Hippocampal formation (tissue), 2 donors: ENCODE measurements at places on chromosomes 7 and 10.

- DNase-seq = no peak
Measured at GRCh38 chr10:10782603-10783002, 235.1 kb upstream of the CELF2 start.

- no peak for DNase-seq
Measured at GRCh38 chr7:40156988-40157387, 22.2 kb downstream of the SUGCT start.

DNA sequence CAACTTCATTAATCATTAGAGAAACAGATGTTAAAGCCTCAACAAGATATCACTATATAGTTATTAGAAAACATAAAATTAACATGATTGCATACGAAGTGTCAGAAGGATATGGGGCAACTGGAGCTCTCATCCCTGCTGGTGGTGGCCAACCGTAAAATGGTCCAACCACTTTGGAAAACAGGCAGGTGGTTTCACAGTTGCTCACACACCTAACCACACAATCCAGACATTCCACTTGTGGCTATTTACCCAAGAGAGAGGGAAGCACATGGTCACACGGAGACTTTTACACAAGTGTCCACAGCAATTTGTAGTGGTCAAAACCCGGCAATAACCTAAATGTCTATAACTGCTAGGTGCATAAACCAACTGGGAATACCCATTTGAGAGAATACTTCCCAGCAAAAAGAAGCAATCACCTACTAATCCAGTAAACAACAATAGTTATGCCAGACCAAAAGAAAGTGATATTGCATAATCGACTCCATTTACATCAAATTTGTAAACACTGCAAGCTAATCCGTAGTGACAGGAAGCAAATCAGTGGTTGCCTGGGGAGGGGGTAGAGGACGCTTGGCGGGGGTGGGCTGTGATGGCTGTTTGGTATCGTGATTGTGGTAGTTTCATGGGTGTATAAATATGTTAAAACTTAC is 91.8 kb downstream of the LARP4B start:
- no peak for DNase-seq

DNA sequence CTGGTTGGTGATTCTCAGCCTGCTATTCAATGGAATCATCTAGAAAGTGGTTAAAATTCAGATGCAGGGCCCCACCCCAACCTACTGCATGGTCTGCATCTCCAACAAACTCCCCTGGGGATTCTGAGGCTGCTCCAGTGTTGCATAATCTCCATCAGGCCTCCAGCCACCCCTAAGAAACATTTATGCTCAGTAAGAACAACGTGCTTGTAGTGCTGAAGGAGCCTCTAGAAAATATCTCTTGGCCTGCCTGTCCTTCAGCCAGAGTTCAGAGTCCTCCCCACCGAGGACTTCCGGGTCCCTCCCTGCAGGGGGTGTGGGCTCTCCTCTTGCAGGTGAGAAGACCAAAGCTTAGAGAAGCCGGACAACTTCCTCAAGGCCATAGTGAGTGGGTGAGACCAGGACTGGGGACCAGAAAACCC is 159.8 kb downstream of the SH3PXD2A start:
- DNase-seq = no peak
